ENCODE measurements at places on chromosomes 12 and 14.

GRCh38 chr12:130162267-130162666 lies at the start of gene FZD10:
TSS of gene FZD10 (plus strand) at chr12:130162464. CDS start at chr12:130162943, 479 bp downstream.
- peaks cover 6% of the 10 kb centered on the region for H3K27me3 ChIP-seq
- no peak for DNase-seq
- H3K27ac ChIP-seq = no peak within 1 kb of the TSS
- no peaks in the 10 kb centered on the region for H3K4me1 ChIP-seq
- no peaks in the 10 kb centered on the region for H3K36me3 ChIP-seq
- H3K4me3 ChIP-seq = no peak within 1 kb of the TSS

DNA sequence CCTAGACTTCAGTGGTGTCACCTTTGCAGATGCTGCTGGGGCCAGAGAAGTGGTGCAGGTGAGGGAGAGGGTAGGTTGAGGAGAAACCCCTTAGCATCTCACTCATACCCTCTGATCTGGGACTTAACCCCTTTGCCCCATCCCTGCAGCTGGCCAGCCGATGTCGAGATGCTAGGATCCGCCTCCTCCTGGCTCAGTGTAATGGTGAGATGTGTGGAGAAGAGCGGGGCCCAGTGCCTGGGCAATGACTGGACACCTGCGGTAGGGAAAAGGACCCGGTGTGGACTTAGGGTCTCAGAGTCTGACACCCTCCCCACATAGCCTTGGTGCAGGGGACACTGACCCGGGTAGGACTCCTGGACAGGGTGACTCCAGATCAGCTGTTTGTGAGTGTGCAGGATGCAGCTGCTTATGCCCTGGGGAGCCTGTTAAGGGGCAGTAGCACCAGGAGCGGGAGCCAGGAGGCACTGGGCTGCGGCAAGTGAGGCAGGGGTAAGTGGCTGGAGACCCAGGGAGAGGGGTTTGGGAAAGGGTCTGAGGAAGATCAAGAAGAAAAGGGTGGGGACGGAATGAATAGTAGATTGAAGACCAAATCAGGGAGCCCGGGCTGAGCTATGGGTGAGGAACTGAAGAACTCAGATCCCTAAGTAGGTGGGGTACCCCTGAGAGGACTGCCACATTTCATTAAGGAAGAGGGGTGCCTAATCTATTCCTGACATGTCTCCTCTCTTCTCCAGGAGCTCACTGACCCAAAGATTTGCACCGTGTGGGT lies 7.6 kb downstream of the B4GALNT1 start:
- no peak for DNase-seq
- no peaks in the 10 kb centered on the region for H3K36me3 ChIP-seq
- H3K4me3 ChIP-seq = no peak overlapping the region
- peaks cover 17% of the 10 kb centered on the region for H3K4me1 ChIP-seq
- peaks cover 72% of the 10 kb centered on the region for H3K27me3 ChIP-seq

DNA sequence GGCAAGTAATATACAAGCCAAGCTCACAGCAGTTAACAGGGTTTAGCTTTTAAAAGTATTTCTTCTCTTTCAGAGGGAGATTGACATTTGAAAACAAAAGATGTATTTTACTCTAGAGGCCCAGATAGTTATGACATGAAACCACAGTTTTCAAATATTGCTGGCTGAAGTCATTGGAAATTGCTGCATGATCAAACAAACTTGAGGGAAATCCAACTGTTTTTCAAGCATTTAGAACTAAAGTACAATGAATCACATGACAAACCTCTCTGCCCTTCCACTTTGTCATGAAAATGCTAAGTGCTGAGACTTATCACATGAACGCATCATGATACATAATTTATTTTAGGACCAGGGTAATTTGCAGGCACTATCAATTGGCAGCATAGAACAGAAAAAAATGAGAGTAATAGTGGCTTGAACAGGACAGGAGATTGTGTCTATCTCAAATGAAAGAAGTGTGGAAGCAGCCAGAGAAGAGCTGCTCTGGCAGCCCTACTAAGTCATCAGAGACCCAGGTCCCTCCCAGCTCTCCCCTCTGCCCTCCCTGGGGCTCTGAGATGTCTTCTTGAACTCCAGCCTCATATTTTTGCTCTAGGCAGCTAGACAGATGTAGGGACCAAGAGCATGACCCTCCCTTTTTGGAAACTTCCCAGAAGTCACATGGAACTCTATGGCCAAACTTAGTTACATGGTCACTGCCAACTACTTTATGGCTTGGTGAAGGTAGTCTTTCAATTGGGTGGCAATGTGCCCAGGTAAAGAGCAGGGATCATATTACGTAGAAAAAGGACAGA lies 90.1 kb upstream of the PELI2 start:
- no peak for DNase-seq
- H3K27me3 ChIP-seq = no peaks in the 10 kb centered on the region
- H3K27ac ChIP-seq = no peak overlapping the region
- no peak overlapping the region for H3K4me3 ChIP-seq

GRCh38 chr12:26870491-26871419 lies 37.8 kb upstream of the ITPR2 start:
- H3K27ac ChIP-seq = no peak overlapping the region
- H3K4me1 ChIP-seq = peaks cover 5% of the 10 kb centered on the region
- DNase-seq = no peak
- no peaks in the 10 kb centered on the region for H3K27me3 ChIP-seq

DNA sequence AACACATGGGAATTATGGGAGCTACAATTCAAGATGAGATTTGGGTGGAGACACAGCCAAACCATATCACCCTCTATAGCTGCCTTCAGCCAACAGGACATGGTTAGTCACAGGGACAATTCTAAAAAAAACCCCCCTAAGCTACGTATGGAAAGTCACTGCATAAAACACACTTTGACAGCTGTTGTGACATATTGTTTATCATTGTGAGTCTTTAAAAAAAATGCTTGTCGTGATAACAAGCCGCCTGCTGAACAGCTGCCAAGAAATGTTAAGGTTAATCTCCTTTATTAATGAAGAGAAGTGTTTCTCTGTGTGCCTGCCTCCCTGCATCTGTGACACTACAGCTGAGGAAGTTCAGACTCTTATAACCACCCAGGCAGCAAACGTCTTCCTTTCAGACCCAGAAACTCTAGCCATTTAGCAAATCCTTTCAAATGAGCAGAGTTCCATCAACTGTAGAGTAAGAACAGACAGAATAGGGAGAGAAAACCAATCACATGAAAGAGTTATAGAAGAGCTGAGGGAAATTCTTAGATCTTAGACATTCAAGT lies 1459.6 kb upstream of the TMEM132C start:
- H3K4me1 ChIP-seq = no peaks in the 10 kb centered on the region
- H3K27me3 ChIP-seq = no peaks in the 10 kb centered on the region
- no peak for DNase-seq
- no peak overlapping the region for H3K4me3 ChIP-seq
- no peaks in the 10 kb centered on the region for H3K36me3 ChIP-seq

- peaks cover 29% of the 10 kb centered on the region for H3K27me3 ChIP-seq
- peak; percentile 80 for DNase-seq
- no peaks in the 10 kb centered on the region for H3K36me3 ChIP-seq
- H3K27ac ChIP-seq = peak overlapping the region; percentile 92
- H3K4me1 ChIP-seq = peaks cover 55% of the 10 kb centered on the region
These were observed 630 bp downstream of the FOS start for GRCh38 chr14:75279153-75279762.

GRCh38 chr12:104292872-104293794 lies 10.4 kb upstream of the EID3 start:
- H3K27ac ChIP-seq = no peak overlapping the region
- DNase-seq = no peak
- H3K27me3 ChIP-seq = no peaks in the 10 kb centered on the region

GRCh38 chr12:16130343-16130742 lies 147.1 kb downstream of the SLC15A5 start:
- no peaks in the 10 kb centered on the region for H3K36me3 ChIP-seq
- no peak for DNase-seq
- H3K4me1 ChIP-seq = no peaks in the 10 kb centered on the region
- H3K27me3 ChIP-seq = no peaks in the 10 kb centered on the region

- DNase-seq = no peak
- no peaks in the 10 kb centered on the region for H3K36me3 ChIP-seq
- H3K4me3 ChIP-seq = no peak overlapping the region
- H3K4me1 ChIP-seq = no peaks in the 10 kb centered on the region
These were observed 121.9 kb upstream of the SLC35F4 start for GRCh38 chr14:57987596-57988300.

DNA sequence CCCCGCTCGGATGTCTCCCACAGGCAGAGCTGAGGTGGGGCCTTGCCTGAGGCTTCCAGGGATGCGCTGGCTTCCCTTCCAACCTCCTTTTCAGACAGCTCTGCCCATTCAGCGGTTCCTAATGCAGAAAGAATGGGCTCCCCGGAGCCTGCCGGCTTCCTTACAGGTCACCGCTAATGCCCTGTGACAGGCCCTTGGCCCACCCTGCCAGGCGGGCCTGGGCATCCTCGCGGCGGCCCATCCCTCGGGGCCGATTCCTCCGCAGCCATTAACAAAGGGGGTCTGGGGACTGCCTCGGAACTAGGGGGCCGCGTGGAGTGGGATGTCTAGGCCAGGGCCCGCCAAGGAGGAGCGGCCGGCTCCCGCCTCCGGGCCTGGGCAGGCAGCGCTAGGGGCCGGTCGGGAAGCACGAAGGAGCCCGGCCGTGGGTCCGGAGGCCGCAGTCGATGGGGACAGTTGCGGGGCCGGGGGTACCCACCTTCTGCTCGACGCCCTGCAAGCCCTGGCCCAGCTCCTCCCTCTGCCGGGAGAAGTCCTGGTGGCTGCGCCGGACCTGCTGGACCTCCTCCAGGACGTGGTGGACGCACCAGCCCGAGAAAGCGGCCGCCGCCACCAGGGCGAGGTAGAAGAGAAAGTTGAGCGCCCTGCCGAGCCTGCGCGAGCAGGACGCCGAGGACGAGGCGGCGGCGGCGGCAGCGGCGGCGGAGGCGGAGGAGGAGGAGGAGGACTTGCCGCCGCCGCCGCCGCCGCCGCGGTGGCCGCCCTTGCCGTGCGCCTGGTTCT lies 738 bp downstream of the CKAP4 start:
- H3K27me3 ChIP-seq = no peaks in the 10 kb centered on the region
- peaks cover 20% of the 10 kb centered on the region for H3K4me1 ChIP-seq
- no peak overlapping the region for H3K27ac ChIP-seq

DNA sequence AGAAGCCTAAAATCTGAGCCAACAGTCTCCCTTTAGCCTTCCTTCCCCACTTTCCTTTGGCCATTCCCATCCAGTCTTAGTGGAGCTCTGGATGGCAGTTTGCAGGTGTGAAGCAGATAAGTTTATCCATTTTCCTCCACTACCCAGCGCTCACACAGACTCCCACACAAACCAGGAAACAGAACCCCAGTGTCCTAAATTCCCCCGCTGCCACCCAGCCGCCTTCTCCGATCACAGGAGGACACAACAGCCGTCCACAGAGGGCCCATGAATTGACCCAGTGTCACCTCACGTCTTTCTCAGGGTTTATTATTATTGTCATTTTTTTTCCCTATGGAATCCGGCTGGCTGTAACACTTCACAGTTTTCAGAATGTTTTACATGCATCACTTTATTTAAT lies 16.4 kb downstream of the CD9 start:
- H3K27ac ChIP-seq = no peak overlapping the region
- H3K36me3 ChIP-seq = no peaks in the 10 kb centered on the region
- H3K27me3 ChIP-seq = no peaks in the 10 kb centered on the region

- no peaks in the 10 kb centered on the region for H3K27me3 ChIP-seq
- no peak overlapping the region for H3K4me3 ChIP-seq
- H3K4me1 ChIP-seq = no peaks in the 10 kb centered on the region
- H3K36me3 ChIP-seq = no peaks in the 10 kb centered on the region
- H3K27ac ChIP-seq = no peak overlapping the region
These were observed 66.7 kb upstream of the STXBP6 start for GRCh38 chr14:25116607-25117006.

- no peaks in the 10 kb centered on the region for H3K27me3 ChIP-seq
- no peak overlapping the region for H3K4me3 ChIP-seq
- H3K4me1 ChIP-seq = no peaks in the 10 kb centered on the region
- no peaks in the 10 kb centered on the region for H3K36me3 ChIP-seq
- DNase-seq = no peak
These were observed 330.6 kb upstream of the NAV3 start for GRCh38 chr12:77500089-77500488.

DNA sequence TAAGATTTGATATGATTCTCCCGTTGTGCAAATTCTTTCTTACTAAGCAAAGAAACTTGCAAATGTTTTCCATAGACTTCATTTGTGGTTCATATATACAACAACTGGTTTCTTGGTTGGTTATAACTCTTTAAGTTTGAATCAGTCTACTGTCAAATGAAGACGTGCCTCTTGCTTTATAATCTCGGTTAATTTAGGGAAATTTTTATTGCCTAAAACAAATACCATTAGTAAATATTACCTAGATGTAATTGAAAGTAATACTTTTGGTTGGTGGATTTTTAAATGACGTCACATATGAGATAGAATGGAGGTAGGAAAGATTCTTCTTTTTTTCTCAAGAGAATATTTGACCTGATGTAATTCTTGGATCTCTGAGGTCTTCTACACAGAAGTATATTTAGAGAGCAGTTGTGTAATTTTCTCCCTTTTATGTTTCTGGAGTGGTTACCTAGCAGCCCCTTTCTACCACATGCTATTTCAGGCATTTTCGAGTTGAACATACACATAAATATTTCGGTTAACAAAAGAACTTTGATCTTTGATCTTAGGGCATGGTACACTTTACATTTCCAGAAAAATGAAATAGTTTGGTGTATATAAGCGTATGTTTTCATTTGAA lies 1.7 kb downstream of the ATF7IP start:
- DNase-seq = peak; percentile 74
- H3K27me3 ChIP-seq = no peaks in the 10 kb centered on the region
- peak overlapping the region; percentile 76 for H3K4me3 ChIP-seq
- peaks cover 50% of the 10 kb centered on the region for H3K4me1 ChIP-seq
- H3K36me3 ChIP-seq = peaks cover 3% of the 10 kb centered on the region

DNA sequence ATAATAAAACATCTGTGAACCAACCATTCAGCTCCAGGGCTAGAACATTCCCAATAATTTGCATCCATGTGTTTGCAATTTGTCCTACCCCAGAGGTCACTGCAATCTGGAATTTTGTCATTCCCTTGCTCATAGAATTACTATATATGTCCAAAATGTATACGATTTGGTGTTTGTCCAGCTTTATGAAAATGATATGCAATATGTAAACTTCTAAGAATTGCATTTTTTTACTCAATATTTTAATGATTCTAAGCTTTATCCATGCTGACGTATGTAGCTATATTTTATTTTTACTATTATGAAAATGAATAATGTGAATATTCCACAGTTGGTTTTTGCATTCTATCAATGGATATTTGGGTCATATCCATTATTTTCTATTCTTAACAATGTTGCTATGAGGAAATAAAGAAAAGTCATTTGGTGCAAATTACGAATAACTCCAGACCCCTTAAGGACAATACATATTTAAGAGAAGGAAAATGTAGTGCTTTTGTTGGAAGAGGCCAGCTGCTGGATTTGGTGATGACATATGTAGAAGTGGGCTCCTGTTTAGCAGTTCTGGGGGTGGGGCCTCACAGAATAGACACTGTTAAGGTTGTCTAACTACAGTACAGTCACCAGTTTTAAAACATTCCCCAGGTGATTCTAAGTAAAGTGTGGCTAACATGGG lies 139.4 kb downstream of the SLC38A4 start:
- no peaks in the 10 kb centered on the region for H3K4me1 ChIP-seq
- no peaks in the 10 kb centered on the region for H3K27me3 ChIP-seq
- no peak for DNase-seq
- H3K4me3 ChIP-seq = no peak overlapping the region
- no peaks in the 10 kb centered on the region for H3K36me3 ChIP-seq

All from CD8-positive, alpha-beta memory T cell (primary cell).